Cortex of kidney (tissue), 1 donor: ENCODE measurements at places on chromosomes 2 and 18.

DNA sequence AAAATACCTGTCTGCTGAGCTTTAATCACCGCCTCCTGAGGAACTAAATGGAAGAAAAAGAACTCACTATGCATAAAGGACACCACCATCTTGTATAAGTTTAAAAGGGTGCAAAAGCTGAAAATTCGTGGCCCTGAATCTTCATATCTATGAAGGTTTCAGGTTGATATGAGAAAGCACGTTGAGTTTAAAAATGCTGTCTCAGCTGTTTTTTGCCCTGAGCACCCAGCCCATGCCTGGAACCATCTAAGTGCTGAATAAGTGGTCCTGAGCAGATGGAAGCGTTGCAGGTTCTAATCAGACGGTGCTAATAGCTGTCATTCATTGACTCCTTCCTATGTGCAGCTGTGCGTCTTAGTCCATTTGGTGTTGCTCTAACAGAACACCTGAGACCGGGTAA lies 467.4 kb downstream of the EIPR1 start:
- no peak for DNase-seq

DNA sequence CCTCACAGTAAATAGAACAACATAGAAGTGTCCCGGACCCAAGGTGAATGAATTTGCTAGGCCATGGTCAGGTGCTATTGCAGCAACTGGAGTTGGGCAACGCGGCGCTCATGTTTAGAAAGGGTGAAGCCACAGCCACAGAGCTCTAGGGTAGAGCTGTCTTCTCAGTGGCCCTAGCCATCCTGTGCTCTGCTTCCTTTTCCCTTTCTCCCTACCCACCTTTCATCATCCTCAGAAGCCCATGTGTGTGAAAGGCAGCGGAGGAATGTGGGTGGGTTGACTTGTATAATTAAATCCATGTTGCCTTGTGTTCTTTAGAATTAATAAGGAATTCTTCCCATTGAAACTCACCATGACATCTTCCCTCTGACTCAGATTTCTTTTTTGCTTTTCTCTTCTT lies 336.7 kb downstream of the OSR1 start:
- no peak for DNase-seq

- no peak for DNase-seq
Measured at GRCh38 chr2:177466337-177467195, 74.0 kb downstream of the AGPS start.

DNA sequence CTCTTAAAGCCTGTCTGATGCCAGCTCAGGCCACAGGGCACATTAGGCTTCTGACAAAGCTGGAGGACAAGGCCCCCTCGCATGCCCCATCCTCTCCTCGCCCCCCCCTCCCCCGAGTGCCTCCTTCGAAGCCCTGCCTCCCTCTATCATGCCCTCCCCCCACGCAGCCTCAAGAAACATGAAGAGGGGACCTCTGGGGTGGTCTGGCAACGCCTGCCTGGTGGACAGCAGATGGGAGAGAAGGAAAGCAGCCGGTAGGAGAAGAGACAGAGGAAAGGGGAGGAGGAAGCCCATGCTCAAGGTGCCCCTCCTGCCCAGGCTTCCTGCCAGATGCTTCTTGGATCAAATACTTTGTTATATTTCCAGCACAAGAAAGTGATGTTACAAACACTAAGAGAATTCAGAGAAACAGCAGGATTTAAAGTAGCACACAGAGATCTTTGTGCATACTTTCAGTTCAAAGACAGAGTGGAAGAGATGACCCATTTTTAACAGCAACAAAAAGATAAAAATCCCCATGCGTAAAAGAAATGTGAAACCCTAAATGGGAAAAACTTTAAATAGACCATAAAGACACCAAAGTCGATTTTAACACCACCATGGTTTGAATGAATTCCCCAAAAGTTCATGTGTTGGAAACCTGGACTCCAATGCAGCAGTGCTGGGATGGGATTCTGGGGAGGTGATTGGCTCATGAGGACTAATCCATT lies 19.0 kb downstream of the BOK start:
- DNase-seq = no peak

GRCh38 chr2:162581959-162582798 lies 238.2 kb downstream of the GCA start:
- DNase-seq = no peak

- no peak for DNase-seq
Measured at GRCh38 chr2:7900593-7900992, 781.3 kb upstream of the ID2 start.

DNA sequence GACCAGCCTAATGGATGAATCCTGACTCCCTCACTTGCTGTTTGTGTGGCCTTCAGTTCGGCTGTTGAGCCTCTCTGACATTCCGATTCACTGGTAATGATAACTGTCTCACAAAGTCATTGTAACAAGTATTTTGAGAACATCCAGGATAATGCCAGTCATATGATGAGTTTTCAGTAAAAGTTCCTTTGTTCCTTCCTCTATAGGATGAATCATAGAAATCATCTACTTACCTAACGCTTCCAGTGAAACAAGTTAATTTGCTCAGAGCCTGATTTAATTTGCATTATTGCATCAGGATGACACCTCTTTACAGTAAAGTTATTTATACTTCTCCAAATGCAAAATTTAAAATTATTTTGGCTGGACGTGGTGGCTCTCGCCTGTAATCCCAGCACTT lies 32.0 kb downstream of the RAB31 start:
- DNase-seq = no peak

DNA sequence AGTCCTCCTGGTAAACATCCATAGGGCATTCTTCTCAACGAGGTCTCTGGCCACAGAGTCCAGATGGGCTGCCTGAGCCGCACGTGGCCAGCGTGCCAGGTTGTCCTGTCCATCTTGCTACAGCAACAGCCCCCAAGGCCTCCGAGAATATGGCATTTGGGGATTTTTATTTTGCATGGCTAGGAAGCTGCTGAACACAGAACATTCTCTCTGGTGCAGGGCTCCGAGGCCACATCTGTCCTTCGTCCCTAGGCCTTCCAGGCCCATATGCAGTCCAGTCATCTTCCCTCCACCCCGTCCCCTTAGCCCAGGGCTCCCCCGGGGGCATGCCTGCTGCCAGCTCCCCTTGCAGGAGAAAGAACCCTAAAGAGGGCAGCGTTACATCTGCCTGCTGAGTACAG lies 2.3 kb downstream of the HDAC4 start:
- no peak for DNase-seq

GRCh38 chr18:36530676-36531405 lies 233.3 kb downstream of the FHOD3 start:
- no peak for DNase-seq

DNA sequence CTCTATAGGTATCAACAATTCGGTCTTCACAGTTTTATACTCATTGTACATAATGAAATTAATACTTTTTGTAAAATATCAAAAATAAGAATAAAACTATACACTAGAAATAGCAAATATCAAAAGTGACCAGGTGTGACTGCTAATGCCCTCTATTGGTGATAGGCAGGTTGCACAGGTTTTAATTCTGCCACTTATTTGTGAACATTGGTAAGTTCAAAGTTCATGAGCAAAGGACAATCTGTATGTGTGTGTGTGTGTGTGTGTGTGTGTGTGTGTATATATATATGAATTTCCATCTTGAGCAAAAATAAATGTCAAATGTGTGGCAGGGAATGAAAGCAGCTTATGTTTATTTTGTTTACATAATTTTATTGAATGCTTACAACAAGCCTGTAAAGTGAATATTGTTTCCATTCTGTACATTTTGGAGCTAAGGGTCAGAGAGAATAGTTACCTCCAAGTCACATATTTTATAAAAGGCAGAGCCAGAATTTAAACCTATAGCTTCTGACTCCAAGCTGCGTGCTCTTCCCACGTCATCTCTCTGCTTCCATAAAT lies 537.4 kb downstream of the CPS1 start:
- DNase-seq = no peak

- DNase-seq = no peak
Measured at GRCh38 chr2:47437287-47437686, 34.3 kb downstream of the MSH2 start.

GRCh38 chr2:134463699-134464022 lies 209.8 kb downstream of the MGAT5 start:
- no peak for DNase-seq

- no peak for DNase-seq
Measured at GRCh38 chr2:8477552-8478470, 204.0 kb upstream of the ID2 start.

DNA sequence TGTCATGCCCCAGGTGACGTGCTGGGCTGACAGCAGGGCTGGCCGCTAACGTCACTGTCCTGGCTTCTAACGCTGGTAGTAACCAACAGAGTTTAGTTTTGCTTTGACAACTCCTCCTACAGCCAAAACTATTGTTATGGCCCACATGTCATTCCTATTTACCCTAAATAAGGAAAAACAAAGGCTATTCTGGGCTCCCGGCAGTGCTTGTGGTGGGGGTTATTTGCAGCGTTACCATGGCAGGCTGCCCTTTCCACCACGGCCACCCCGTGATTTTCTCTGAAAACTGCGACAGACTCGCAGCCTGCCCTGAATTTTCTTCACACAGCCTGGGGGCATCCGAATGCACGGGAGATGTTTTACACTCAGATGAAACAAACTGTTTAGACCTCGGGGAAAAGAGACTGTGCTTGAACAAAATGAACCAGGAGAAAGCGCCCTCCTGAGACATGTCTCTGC lies 115.2 kb downstream of the FAM210A start:
- DNase-seq = no peak

GRCh38 chr2:140865837-140866236 lies 1265.0 kb downstream of the LRP1B start:
- no peak for DNase-seq
